ENCODE measurements at places on chromosomes 13 and 19.

GRCh38 chr19:5035793-5036697 lies 67.1 kb downstream of the KDM4B start:
- no peak for DNase-seq

- no peak for DNase-seq
Observed at GRCh38 chr19:799076-799881, 2.0 kb downstream of the PTBP1 start.

GRCh38 chr19:23470873-23471545 lies 75.7 kb upstream of the ZNF91 start:
- DNase-seq = no peak

DNA sequence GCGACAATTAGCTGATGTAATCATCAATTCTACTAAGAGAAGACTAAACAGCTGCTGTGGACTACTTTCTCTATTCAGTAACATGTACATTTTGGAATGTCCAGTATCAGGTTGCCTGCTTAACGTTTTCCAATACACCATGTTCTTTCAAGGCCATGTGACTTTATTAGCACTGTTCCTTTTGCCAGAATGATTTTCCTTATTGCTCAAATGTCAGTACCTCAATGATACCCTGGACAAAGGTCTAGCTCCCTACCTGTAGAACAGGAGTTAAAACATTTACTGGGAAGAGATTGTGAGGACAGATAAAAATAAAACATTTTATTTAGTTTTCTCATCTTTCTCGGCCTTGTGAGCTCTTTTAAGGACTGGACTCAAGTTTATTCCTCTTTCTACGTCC lies 3.8 kb upstream of the RBM26 start:
- DNase-seq = no peak

- no peak for DNase-seq
Observed at GRCh38 chr19:29247872-29248271, 34.9 kb upstream of the UQCRFS1 start.

DNA sequence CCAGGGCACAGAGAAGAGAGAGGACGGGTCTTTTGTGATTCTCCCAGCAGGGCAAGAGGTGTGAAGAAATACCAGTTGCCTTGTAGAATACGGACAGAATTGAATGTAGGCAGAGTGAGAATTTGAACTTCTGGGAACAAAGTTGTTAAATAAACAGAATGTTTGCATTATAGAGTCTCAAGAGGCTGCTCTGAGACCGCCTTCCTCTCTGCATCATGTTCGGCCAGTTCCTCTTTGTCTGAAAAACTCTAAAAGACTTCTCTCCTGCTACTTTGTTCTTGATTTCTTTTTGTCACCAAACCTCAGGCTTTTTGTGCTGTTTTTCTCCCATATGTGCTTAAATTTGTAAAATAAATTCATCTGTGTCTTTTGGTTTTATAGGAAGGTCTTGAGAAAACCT lies 256.4 kb downstream of the DLEU7 start:
- no peak for DNase-seq

- no peak for DNase-seq
Observed at GRCh38 chr13:38542601-38543000, 144.3 kb upstream of the FREM2 start.

GRCh38 chr13:58704953-58705352 lies 1073.4 kb downstream of the PCDH17 start:
- no peak for DNase-seq

GRCh38 chr19:29410601-29411000 lies 115.2 kb upstream of the VSTM2B start:
- DNase-seq = no peak

Data from endothelial cell (in vitro differentiated cells).